ENCODE measurements at places on chromosomes 2 and 18. TPM values are rescaled to one million over a fixed set of nuclear protein-coding genes. Genes with fewer than 3 reads are reported as not detected.

DNA sequence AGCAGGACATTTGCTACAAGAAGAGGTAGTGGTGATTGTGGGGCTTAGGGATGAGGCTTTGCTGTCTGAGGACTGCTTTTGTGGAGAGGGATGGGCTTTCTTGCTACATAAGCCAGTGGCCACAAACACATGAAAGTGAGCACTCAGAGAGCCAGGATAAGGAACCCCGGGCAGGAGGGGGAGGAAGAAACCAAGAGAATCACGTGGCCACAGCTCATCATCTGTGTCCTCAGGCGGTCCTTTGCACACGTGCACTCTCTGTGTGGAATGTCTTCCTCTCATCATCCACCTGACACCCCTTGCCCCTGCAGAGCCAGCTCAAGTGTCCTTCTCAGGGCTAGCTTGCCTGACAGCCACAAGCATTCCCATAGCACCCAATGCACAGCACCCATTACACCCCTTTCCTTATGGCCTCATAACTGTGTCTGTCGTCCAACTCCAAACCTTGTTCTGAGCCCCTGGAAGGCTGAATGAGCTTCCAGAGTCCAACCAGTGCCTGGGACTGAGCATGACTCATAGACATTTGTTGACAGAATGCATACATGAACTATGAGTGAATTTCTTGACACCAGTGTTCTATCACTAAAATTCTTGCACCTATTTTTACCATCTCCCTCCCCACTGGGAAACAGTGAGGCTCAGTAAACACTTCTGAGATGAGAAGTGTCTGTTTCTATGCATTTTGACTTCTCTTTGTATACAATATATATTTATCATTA lies 398.3 kb downstream of the ALK start:
- H3K4me1 ChIP-seq, result no peaks in the 10 kb centered on the region
- no peak overlapping the region for H3K4me3 ChIP-seq
- H3K27me3 ChIP-seq, result no peaks in the 10 kb centered on the region
- no peak overlapping the region for H3K27ac ChIP-seq

Gene HOXD12
- not detected for total RNA-seq

Gene GALNT14
- not detected for total RNA-seq

DNA sequence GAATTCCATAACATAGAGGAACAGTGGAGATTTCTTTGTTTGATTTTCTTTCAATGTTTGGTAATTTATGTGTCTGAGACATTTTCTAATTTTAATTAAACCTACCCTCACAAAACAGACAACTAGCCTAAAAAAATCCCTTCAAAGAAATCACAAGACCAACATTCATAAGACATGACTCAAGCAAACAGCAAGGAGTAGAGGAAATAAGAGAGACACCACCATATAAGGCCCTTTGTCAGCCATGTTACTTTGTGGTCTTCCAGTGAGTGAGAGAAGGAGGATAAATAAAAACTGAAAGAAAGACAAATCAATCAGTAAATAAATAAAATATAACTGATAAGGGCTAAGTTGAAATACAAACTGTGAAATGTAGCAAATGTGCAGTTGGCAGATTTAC lies 830.8 kb upstream of the SLC39A10 start:
- H3K27me3 ChIP-seq, result no peaks in the 10 kb centered on the region
- H3K36me3 ChIP-seq, result no peaks in the 10 kb centered on the region
- DNase-seq, result no peak
- H3K4me1 ChIP-seq, result no peaks in the 10 kb centered on the region
- H3K27ac ChIP-seq, result no peak overlapping the region

- no peak overlapping the region for H3K27ac ChIP-seq
- no peaks in the 10 kb centered on the region for H3K27me3 ChIP-seq
- DNase-seq, result no peak
- no peak overlapping the region for H3K4me3 ChIP-seq
- H3K36me3 ChIP-seq, result peaks cover 32% of the 10 kb centered on the region
- H3K4me1 ChIP-seq, result peaks cover 13% of the 10 kb centered on the region
Observed at GRCh38 chr18:36176177-36176584, 11.1 kb upstream of the MOCOS start.

GRCh38 chr2:189297446-189297845 lies 117.9 kb upstream of the COL5A2 start:
- peaks cover 13% of the 10 kb centered on the region for H3K36me3 ChIP-seq
- no peak overlapping the region for H3K27ac ChIP-seq
- no peak overlapping the region for H3K4me3 ChIP-seq
- no peaks in the 10 kb centered on the region for H3K27me3 ChIP-seq
- DNase-seq, result no peak

DNA sequence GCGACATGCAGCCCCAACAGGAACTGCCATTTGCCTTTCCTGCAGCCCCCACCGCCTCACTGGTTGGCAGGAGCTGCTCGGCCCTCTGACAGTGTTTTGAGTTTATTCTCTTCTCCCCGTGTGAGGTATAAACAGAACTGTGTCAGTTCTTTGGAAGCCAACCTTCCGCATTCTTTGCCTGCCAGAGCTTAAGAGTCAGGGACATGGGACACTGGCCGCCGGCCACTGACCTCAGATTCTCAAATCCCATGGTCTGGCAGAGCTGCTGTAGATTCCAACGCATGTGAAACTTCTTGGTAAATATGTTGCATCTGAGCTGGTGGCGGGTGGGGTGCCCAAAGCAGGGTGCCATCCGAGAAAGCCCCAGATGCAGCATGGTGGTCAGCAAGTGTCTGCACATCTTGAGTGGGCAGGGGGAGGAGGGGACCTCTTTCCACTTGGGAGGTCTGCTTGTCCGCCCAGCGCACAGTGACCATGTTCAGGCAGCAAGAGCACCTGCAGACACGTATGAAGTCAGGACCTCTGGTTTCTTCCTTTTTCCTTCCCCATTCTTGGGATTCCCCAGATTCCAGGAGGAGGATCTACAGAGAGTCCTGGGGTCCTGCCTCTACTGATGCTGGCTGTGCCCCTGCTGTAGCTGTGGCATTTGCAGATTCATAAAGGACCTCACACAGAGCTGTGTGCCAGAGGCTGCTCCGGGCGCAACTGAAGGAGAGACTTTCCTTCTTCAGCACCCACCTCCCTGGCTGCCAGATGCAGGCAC lies 23.8 kb downstream of the ASB18 start:
- peaks cover 27% of the 10 kb centered on the region for H3K27me3 ChIP-seq
- H3K4me1 ChIP-seq, result no peaks in the 10 kb centered on the region
- DNase-seq, result no peak
- no peak overlapping the region for H3K27ac ChIP-seq
- no peak overlapping the region for H3K4me3 ChIP-seq

Gene SH3BP4
- not detected for total RNA-seq

DNA sequence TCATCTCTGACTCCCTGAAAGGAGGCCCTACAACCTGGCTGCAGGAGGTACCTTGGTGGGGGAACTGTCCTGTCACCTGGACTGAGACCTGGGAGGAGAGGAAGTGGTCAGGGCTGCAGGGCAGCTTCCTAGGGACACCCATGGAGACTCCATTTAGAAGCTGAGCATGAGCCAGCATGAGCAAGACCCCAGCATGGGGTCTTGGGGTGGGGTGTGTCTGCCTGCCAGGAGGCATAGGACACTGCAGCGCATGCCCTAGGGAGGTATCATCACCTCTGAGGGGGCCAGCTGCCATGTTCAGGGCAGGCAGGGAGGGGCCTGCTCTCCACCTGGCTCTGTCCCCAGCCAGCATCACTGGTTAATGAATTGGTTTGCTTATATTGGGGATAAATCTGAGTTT lies 249.7 kb downstream of the CELF4 start:
- no peak overlapping the region for H3K27ac ChIP-seq
- H3K27me3 ChIP-seq, result no peaks in the 10 kb centered on the region
- H3K4me3 ChIP-seq, result no peak overlapping the region
- H3K4me1 ChIP-seq, result no peaks in the 10 kb centered on the region

Gene CIB4
- not detected for total RNA-seq

Measured in activated CD4-positive, alpha-beta T cell treated with anti-CD3 and anti-CD28 coated beads, Interleukin-2, amount 10 ng/mL, durations not matched to agents 7 days and 5 days (primary cell).